ENCODE measurements at places on chromosomes 11 and 22. TPM values are rescaled to one million over a fixed set of nuclear protein-coding genes. Genes with fewer than 3 reads are reported as not detected.

The RRP7A gene
- total RNA-seq, result 193 TPM

The FJX1 gene
- 3.8 TPM for total RNA-seq

The OR8B2 gene
- total RNA-seq, result not detected

The LRRC4C gene
- total RNA-seq, result not detected

The CHRM1 gene
- not detected for total RNA-seq

The HSCB gene
- 17.0 TPM for total RNA-seq

The UBXN1 gene
- 123 TPM for total RNA-seq

The GAB4 gene
- total RNA-seq, result 0.16 TPM

The OR51B4 gene
- total RNA-seq, result not detected

The RASL10A gene
- not detected for total RNA-seq

The TEX12 gene
- 0.26 TPM for total RNA-seq

The DEPDC7 gene
- total RNA-seq, result 3.4 TPM

- H3K27me3 ChIP-seq, result no peaks in the 10 kb centered on the region
- no peaks in the 10 kb centered on the region for H3K4me1 ChIP-seq
- H3K4me3 ChIP-seq, result no peak overlapping the region
- H3K36me3 ChIP-seq, result no peaks in the 10 kb centered on the region
- no peak overlapping the region for H3K27ac ChIP-seq
- no peak for DNase-seq
Observed at GRCh38 chr11:24289301-24289700, 207.6 kb upstream of the LUZP2 start.

GRCh38 chr11:96311120-96311568 lies 31.9 kb downstream of the MAML2 start:
- H3K4me1 ChIP-seq, result peaks cover 80% of the 10 kb centered on the region
- DNase-seq, result no peak
- no peak overlapping the region for H3K4me3 ChIP-seq

GRCh38 chr11:58442136-58442535 lies at the start of gene OR5B12:
Gene OR5B12, minus strand, starts transcription at chr11:58442236. Its CDS starts 2,085 bp downstream, at chr11:58440151.
- DNase-seq, result no peak
- no peaks in the 10 kb centered on the region for H3K4me1 ChIP-seq
- H3K27ac ChIP-seq, result no peak within 1 kb of the TSS
- H3K4me3 ChIP-seq, result no peak within 1 kb of the TSS
- peaks cover 6% of the 10 kb centered on the region for H3K36me3 ChIP-seq
- H3K27me3 ChIP-seq, result peaks cover 3% of the 10 kb centered on the region

GRCh38 chr22:29973269-29973668 lies 90.3 kb downstream of the MTMR3 start:
- H3K4me1 ChIP-seq, result no peaks in the 10 kb centered on the region
- no peak overlapping the region for H3K27ac ChIP-seq
- DNase-seq, result no peak
- no peaks in the 10 kb centered on the region for H3K27me3 ChIP-seq

GRCh38 chr11:119550053-119550752 lies 127.2 kb upstream of the THY1 start:
- H3K27ac ChIP-seq, result no peak overlapping the region
- H3K4me3 ChIP-seq, result no peak overlapping the region
- no peaks in the 10 kb centered on the region for H3K4me1 ChIP-seq
- no peak for DNase-seq

DNA sequence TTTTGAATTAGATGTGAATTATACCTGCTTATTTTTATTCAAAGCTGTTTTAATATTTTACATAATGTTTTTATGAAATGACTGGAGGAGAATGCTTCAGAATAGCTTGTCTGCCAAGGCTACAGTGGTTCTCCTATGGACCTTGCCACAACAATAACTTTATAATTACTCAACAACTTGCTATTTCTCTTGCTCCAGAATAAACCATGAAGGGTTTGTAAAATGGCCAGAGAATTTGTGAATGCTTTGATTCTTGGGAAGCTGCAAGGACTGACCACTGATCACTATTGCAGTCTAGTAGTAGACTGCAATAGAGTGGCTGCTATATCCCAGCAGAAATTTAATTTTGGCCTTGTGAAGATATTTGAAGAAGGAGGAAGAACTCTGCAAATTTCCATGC lies 199.7 kb downstream of the FAT3 start:
- no peak overlapping the region for H3K27ac ChIP-seq
- no peak for DNase-seq
- no peak overlapping the region for H3K4me3 ChIP-seq
- H3K27me3 ChIP-seq, result no peaks in the 10 kb centered on the region
- no peaks in the 10 kb centered on the region for H3K4me1 ChIP-seq

- no peak overlapping the region for H3K27ac ChIP-seq
- H3K27me3 ChIP-seq, result no peaks in the 10 kb centered on the region
- DNase-seq, result no peak
- H3K4me1 ChIP-seq, result no peaks in the 10 kb centered on the region
Observed at GRCh38 chr11:72370201-72370600, 64.1 kb downstream of the CLPB start.

GRCh38 chr22:22185844-22186499 lies 58.6 kb upstream of the VPREB1 start:
- peaks cover 56% of the 10 kb centered on the region for H3K27me3 ChIP-seq
- DNase-seq, result no peak
- H3K36me3 ChIP-seq, result no peaks in the 10 kb centered on the region
- H3K27ac ChIP-seq, result no peak overlapping the region

DNA sequence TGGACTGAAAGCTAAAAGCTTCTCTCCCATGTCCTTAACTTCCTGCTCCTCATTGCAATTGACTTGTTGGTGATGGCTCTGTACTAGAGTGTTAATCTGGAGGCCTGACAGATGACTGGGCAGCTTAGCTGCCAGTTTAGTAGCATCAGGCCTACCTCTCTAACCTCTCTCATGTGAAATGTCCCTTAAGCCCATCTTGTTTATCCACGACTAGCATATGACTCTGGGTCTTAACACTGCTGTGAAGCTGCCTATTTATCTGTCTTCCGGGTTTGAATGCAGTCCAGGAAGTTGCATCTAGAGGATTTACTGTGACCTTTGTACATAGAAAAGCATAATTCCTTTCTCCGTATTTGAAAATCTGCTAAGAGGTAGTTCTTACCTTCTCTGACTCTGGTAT lies 85.3 kb upstream of the HORMAD2 start:
- no peak overlapping the region for H3K4me3 ChIP-seq
- H3K27ac ChIP-seq, result no peak overlapping the region
- no peak for DNase-seq

- no peak for DNase-seq
- H3K4me1 ChIP-seq, result peaks cover 4% of the 10 kb centered on the region
- no peaks in the 10 kb centered on the region for H3K36me3 ChIP-seq
- no peaks in the 10 kb centered on the region for H3K27me3 ChIP-seq
- no peak overlapping the region for H3K4me3 ChIP-seq
Observed at GRCh38 chr11:126920833-126921232, 79.7 kb downstream of the KIRREL3 start.

- H3K27me3 ChIP-seq, result peaks cover 1% of the 10 kb centered on the region
- no peak for DNase-seq
- H3K4me3 ChIP-seq, result no peak overlapping the region
- H3K27ac ChIP-seq, result no peak overlapping the region
- no peaks in the 10 kb centered on the region for H3K36me3 ChIP-seq
Observed at GRCh38 chr11:1055990-1056771, 18.5 kb upstream of the MUC2 start.

- peaks cover 4% of the 10 kb centered on the region for H3K36me3 ChIP-seq
- H3K4me3 ChIP-seq, result no peak overlapping the region
- H3K27me3 ChIP-seq, result no peaks in the 10 kb centered on the region
- H3K4me1 ChIP-seq, result no peaks in the 10 kb centered on the region
- no peak for DNase-seq
- no peak overlapping the region for H3K27ac ChIP-seq
Observed at GRCh38 chr11:73671701-73672100, 25.3 kb downstream of the PLEKHB1 start.

DNA sequence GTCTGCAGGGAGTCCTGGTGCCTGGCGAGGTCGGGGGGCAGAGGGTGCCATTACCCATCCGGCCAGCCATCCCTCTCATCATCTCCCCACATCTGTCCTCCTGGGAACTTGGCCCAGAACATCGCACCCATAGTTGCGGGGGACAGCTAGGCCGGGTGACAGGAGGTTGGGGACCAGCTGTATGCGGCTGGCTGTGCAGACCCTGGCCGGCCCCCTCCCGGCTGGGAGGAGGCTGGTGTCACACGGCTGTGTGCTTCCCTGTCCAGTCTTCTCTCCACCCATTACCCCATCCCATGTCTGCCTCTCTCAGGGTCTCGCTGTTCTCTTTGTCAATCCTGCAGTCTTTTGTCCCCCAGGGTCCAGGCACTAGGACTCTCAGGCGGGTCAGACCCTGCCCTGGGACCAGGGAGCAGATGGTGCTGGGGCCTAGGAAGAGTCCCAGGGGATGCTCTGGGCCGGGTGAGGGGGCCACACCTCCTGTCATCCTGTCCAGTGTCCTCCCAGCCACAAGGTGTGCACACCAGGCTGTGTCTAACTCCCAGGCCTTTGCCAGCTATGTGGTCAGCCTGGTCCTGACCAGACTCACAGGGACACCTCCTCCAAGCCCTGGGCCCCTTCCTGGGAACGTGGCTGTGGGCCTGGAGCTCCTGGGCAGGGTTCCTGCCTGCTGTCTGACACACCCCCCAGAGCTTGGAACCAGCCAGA lies 6.4 kb upstream of the TBX1 start:
- peaks cover 12% of the 10 kb centered on the region for H3K4me1 ChIP-seq
- no peak for DNase-seq
- H3K27ac ChIP-seq, result no peak overlapping the region
- no peaks in the 10 kb centered on the region for H3K36me3 ChIP-seq
- no peak overlapping the region for H3K4me3 ChIP-seq

- H3K4me1 ChIP-seq, result peaks cover 3% of the 10 kb centered on the region
- no peak for DNase-seq
- H3K4me3 ChIP-seq, result no peak overlapping the region
- peaks cover 10% of the 10 kb centered on the region for H3K27me3 ChIP-seq
- no peak overlapping the region for H3K27ac ChIP-seq
- H3K36me3 ChIP-seq, result no peaks in the 10 kb centered on the region
Observed at GRCh38 chr11:102793677-102794290, 4.2 kb downstream of the MMP1 start.

- H3K4me1 ChIP-seq, result peaks cover 3% of the 10 kb centered on the region
- no peaks in the 10 kb centered on the region for H3K27me3 ChIP-seq
- H3K36me3 ChIP-seq, result no peaks in the 10 kb centered on the region
- no peak overlapping the region for H3K27ac ChIP-seq
Observed at GRCh38 chr22:25002241-25002985, 49.9 kb downstream of the KIAA1671 start.

DNA sequence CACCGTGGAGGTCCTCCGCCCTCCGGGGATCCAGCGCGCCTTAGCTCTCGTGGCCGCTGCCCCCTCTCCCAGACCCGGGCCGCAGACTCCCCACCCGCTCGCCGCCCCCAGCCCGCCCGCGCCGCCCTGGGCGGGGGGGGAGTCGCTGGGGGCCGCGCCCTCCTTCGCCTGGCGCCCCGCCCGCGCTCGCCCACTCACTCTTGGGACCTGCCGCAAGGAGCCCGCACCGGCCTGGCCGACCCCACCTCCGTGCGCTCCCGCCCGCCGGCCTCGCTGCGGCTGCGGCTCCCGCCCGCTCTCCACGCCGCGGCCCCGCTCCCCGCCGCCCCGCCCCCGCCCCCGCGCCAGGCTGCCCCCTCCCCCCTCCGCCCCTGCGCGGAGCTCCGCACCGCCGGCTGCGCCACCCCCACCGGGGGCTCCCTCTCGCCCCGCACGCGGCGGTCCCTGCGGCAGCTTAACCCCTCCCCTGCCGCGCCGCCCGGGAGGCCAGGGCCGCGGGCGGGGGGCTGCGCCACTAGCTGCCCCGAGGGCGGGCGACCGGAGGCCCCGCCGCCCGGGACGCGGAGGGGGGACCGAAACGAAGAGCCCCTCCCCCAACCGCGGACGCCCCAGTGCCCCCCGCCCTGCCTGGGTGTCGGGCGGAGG lies 724 bp upstream of the RASGRP2 start:
- peak overlapping the region; percentile 83 for H3K4me3 ChIP-seq
- H3K27me3 ChIP-seq, result peaks cover 7% of the 10 kb centered on the region
- H3K36me3 ChIP-seq, result no peaks in the 10 kb centered on the region
- H3K4me1 ChIP-seq, result peaks cover 22% of the 10 kb centered on the region

- peaks cover 91% of the 10 kb centered on the region for H3K4me1 ChIP-seq
- DNase-seq, result no peak
- H3K4me3 ChIP-seq, result peak overlapping the region; percentile 91
Observed at GRCh38 chr22:36337365-36338130, 50.2 kb downstream of the MYH9 start.

GRCh38 chr11:37908219-37908548 lies 1310.1 kb upstream of the RAG2 start:
- H3K27ac ChIP-seq, result no peak overlapping the region
- DNase-seq, result no peak
- no peaks in the 10 kb centered on the region for H3K4me1 ChIP-seq

GRCh38 chr11:3795131-3796001 lies 2.0 kb downstream of the NUP98 start:
- peak overlapping the region; percentile 88 for H3K4me3 ChIP-seq
- peaks cover 45% of the 10 kb centered on the region for H3K4me1 ChIP-seq
- peak overlapping the region; percentile 100 for H3K27ac ChIP-seq
- DNase-seq, result no peak
- H3K36me3 ChIP-seq, result peaks cover 44% of the 10 kb centered on the region

GRCh38 chr11:61554172-61554988 lies 26.5 kb downstream of the SYT7 start:
- peaks cover 5% of the 10 kb centered on the region for H3K4me1 ChIP-seq
- no peak overlapping the region for H3K27ac ChIP-seq
- DNase-seq, result no peak
- H3K36me3 ChIP-seq, result no peaks in the 10 kb centered on the region
- no peak overlapping the region for H3K4me3 ChIP-seq
- H3K27me3 ChIP-seq, result peaks cover 68% of the 10 kb centered on the region

Data from activated naive CD8-positive, alpha-beta T cell treated with anti-CD3 and anti-CD28 coated beads for 36 hours (primary cell).